ENCODE measurements at places on chromosomes 2 and 18.

DNA sequence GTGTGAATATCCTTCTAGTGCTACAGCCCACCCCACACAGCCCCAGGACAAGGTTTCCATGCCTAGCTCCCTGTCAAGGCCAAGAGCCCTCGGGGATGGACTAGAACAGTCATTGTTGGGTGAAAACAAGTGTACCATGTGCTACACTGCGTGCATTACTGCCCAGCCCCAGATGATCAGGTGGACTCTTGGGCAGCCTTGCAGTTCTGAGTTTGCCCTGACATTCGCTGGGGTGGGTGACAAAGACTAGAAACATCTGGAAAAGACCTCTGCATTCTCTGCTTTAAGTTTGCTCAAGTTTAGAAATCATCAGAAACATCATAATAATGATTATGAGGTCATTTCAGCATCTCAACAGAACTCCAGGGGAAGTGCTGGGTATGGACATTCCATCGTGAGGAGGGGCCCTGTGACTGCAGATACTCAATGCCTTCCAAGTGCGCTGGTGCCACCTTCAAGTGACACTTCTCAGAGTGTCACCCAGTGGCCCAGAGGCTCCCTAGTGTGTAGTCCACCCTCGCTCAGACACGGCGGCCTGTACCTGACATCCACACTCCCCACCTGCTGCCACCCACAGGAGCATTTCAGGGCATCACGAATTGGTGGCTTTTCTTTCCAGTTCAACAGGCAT is 5.3 kb upstream of the PXDN start:
- no peak for DNase-seq

- DNase-seq = no peak
These were observed 27.1 kb downstream of the COL5A2 start for GRCh38 chr2:189152483-189152882.

- no peak for DNase-seq
These were observed 459.3 kb upstream of the TRIB2 start for GRCh38 chr2:12257476-12257875.

- DNase-seq = no peak
These were observed 51.2 kb upstream of the GLI2 start for GRCh38 chr2:120684289-120685065.

DNA sequence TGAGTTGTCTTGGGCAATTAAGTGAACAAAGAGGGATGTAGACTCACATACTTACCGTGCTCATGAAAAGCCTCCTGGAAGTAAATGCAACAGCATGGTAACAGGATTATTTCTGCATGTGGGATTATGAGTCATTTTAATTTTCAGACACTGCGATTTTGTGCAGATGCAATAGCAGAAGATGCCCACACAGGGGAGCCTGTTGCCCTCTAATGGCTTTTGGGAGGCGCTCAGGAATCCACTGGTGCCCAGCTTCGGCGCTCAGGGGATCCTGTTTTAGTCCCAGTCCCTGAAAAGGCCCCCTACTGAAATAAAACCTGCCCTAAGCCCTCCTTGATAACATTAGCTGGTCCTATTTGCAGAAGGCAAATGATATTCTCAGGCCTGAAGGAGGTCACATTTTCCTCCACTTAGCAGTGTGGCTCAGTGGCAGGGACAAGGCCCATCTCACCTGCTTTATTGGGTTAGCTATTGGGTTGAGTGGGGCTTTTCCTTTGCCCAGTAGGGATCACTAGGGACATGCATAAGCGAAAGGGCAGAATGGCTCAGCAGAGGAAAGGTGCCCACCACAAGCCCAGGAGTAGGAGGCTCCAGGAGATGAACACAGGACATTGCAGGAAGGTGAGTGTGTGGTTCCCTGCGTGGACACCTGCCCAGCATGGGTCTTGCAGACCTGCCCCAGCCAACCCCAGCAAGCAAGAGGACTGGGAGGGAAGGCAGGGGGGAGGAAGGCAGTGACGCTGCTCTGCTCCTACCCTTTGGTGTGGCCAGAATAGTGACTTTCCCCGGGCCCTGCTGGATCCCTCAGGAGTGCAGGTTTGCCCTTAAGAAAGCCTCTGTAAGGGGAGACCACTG is 26.5 kb upstream of the KCNS3 start:
- peak; percentile 41 for DNase-seq

DNA sequence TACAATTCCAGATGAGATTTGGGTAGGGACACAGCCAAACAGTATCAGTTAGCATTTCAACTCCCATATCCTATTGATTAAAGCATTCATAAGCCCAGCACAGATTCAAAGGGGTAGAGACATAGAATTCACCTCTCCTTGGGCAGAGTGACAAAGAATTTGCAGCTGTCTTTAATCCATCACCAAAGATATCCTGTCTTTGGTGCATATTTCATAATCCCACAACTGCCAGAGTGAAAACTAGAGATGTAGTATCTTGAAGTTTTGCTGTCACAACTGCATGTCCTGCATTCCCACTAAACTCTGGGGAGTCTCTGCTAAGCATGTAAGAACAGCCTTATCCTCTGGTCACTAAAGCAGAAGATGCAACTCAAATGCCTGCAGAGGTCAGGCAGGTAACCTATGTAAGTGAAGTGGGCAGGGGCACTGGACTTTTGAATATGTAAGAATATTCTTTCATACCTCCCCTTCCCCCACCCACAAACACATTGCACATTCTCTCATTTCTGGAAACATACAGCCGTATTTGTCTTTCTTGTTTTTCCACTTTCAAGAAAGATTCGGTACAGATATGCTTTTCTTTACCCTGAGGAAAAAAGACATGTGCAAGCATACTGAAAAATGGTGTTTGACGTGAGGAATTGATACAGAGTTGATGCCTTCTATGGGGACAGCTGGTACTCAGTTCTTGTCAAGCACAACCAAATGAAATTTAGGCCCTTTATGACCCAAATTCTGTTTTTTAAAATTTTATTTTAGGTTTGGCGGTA is 283.1 kb downstream of the SP3 start:
- no peak for DNase-seq

DNA sequence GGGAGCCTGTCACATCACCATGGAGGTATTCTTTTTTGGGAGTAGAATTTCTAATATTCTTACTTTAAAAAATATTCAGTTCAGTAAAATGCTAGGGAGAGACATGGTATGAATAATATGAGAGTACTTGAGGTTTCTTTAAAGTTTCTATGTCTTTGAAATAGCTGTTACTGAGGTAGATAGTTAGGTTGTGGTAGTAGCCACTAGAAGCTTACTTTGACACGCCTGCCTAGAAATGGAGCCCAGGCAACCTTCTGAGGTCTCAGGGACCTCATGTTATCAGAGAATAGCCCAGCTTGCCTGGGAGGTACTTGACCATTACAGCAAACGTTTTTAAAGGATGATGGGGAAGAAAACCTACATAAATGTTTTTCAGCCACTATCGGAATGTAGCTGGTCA is 131.2 kb downstream of the AGPS start:
- DNase-seq = no peak

- no peak for DNase-seq
These were observed 10.1 kb upstream of the TMEM185B start for GRCh38 chr2:120233292-120233691.

DNA sequence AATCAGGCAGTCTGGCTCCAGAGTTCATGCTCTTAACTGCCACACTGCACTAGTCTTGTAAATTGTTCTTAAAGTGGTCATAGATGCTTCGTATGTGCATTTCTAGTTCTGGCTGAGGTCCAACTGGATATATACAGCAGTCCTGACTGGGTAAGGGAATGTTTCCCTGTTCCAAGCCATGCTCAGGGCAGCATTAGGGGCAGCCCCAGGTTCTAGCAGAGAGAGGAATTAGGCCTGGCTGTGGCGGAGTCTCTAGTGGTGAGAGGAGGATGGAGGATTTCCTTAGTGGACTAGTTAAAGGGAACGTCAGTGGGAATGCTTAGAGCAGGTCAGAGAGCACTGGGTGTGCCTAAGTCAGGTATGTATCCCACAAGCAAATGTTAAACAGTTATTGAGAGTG is 28.0 kb downstream of the UBE2E3 start:
- no peak for DNase-seq

DNA sequence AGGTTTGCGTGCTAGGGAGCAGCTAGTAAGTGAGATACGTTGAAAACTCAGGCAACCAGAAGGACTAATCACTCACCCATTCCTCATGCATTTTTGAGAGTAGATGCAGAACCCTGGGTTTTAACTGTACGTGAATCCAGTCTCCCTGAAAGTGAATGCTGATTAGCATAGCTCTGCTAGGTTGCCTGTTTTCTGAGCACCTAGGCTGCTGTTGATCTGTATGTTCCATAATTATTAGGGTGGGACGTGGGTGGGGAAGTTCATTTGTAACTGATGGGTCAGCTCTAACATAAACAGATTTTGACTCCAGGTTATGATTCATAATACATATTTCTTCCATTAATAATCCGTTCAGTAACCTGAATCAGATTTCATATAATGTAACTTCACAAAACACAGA is 379.0 kb upstream of the FANCL start:
- no peak for DNase-seq

DNA sequence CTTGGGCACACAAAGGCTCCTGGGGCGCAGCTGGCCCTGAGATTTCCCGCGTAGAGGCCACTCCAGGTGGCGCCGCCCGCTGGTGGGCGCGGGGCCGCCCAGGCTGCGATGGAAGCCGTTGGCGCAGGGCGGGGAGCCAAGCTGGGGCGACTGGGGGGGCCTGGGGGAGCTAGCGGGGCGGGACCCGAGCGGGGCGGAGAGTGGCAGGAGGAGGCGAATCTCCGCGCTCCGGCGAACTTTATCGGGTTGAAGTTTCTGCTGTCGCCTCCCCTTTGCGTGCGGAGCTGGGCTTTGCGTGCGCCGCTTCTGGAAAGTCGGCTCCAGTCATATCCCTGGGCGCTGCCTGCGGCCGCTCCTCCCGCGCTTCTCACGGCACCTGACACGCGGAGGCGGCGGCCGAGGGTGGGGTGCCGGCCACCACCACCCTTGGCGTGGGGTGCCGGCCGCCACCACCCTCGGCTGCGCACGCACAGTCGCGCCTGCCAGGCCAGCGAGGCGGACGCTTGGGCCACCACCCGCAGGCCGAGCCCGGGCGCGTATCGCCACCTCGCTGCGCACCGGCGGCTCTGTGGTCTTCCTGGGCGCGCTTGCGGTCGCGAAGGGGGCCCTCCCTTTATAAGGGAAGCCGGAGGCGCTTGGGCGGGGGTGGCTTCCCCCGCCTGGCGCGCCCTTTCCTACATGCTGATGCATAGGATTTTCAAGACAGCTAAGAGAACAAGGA is 919 bp upstream of the CYP1B1 start:
- DNase-seq = peak; percentile 71

DNA sequence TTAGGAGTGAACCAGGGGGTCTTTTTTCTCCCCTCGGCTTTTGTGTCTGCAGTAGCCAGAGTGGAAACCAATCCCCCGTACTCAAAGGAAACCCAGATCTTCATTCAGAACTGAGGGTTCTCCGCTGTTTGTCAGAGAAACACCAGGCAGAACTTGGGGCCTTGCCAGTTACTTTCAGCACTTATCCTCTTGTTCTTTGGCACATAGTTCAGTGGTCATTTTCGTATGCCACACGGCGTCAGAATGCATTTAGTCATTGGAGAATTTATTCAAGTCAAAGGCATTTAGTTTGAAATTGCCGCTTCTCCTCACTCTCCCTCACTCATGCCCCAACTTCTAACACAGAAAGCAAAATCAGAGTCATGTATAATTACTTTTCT is 102.9 kb downstream of the CABLES1 start:
- DNase-seq = no peak

DNA sequence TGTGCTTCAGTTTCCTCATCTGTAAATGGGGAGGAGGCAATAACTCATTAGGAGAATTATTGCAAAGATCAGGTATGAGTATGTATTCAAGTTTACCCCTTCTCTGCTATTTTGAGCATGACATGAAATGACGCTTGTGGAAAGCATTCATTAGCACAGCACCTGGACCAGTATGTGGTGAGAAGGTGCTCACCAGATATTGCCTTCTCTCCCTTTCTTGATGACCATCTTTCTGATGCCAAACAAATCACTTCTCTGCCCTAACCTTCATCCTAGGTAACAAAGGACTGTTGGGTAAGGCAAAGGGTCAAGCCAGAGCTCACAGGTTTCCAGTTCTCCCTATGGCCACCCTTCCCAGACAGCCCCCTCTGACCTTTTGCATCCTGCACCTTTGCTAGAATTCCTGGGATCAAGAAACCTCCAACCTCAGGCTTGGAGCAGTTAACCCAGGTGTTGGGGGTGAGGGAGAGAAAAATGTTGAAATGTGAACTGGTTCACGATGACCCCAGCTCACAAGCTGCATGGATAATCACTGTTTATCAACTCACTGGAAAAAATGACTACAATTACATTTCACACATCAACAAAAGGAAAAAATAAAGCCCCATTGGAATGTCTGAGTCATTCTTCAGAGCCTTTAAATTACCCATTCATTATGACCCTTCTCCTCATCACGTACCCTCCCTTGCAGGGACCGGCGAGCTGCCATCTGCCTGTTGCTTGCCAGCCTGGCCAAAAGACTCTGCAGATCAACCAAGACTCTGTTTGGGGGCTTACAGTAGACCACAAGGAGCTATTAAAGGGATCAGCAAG is 41.6 kb downstream of the LBH start:
- DNase-seq = peak; percentile 17

GRCh38 chr2:233204286-233204936 is 47.1 kb upstream of the ATG16L1 start:
- no peak for DNase-seq

GRCh38 chr2:99754210-99754609 is 264.4 kb upstream of the REV1 start:
- no peak for DNase-seq

GRCh38 chr18:54952026-54952425 is 7.2 kb downstream of the CCDC68 start:
- no peak for DNase-seq

- DNase-seq = no peak
These were observed 140.3 kb downstream of the NRP2 start for GRCh38 chr2:205822579-205822978.

DNA sequence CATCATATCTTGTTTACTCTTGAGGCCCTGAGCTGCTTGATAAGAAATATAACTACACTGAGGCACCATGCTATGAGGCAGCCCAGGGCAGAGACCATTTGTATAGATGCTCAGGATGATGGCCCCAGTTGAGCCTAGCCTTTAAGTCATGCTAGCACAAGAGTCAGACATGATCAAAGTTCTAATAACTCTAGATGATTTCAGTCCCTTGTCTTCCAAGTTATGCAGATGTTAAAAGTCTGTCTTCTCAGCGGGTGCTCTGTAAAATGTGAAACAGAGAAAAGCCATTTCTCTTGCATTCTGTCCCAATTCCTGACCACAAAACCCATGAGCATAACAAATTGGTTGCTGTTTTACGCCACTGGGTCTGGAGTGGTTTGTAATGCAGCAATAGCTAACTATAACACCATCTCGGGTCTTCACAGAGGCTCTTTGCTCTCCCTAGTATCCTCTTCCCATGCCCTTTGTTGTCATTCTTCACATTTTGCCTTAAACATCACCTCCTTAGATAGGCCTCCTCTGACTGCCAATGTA is 49.6 kb downstream of the NXPH2 start:
- DNase-seq = no peak

- no peak for DNase-seq
These were observed 40.4 kb downstream of the PTPN2 start for GRCh38 chr18:12843420-12844350.
